Camera-type eye (tissue), 1 donor: ENCODE measurements at places on chromosomes 4 and X. TPM values are rescaled to one million over a fixed set of nuclear protein-coding genes. Genes with fewer than 3 reads are reported as not detected.

ERVMER34-1 gene
- 0.60 TPM for total RNA-seq

MAGEA2 gene
- total RNA-seq = not detected

MAGEA11 gene
- 0.77 TPM for total RNA-seq

SERTM2 gene
- total RNA-seq = 2.4 TPM

SSX4 gene
- total RNA-seq = not detected

CDKL2 gene
- total RNA-seq = 8.1 TPM
